ENCODE measurements at places on chromosomes 3 and 15.

DNA sequence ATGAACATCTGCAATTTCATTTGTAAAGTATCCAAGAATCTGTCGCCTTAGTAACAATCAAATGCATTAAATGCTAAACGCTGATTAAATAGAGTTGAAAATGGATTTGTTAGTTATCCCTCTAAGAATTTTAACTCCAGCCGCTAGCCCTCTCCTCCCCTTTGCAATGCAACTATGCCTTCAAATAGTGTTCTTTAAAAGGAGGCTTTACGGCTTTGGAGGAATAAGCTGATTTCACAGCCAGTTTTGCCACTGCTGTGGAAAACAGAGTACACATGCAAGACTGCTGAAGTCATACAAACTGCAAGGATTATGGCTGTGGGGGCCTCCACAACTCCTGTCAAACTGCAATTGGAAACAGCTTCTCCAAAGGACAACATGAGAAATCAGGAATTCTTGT, 89.2 kb downstream of the CERS3 start:
- no peak for DNase-seq

- DNase-seq = no peak
Measured at GRCh38 chr3:117722856-117723255, 1013.3 kb downstream of the TUSC7 start.

GRCh38 chr3:42507252-42507651, 4.8 kb downstream of the VIPR1 start:
- no peak for DNase-seq

- no peak for DNase-seq
Measured at GRCh38 chr3:50078622-50079021, 10.1 kb upstream of the RBM5 start.

- DNase-seq = no peak
Measured at GRCh38 chr3:143031327-143031726, 30.0 kb downstream of the U2SURP start.

DNA sequence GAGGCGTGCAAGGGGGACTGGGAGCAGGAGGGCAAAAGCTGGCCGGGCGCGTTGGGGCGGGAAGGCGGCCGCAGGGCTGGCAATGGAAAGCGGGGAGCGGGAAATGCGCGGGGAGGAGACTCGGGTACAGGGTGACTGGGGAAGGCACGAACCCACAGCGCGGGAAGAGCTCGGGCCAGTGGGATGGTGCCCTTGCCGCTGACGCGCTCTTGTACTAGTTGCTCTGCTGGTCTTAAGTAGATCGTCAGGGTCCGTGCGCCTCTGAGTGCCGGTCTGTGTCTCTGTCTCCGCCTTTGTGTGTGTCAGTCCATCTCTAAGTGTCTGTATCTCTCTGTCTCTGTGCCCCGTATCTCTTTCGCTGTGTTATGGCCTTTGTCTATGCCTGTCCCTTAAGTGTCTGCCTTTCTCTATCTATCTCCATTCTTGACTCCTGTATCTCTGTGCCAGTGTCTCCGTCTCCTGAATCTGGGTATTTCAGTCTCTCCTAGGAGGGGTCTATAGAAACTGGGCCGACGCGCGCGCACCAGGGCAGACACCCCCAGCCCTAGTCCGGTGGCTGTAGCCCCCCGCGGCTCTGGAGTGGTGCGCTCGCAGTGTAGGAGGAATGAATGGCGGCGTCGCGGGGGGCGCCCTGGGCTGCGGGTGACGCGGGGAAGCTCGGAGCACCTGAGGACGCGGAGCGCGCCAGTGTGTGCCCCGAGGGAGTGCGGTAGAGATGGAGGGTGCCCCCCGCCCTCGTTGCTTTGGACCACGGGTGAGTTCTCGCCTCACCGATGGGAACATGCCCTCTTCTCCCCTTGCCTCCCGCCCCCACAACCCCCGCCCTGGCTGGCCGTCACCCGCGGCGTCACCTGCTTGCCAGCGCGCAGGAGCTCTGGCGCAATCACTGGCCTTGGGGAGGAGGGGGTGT, 756 bp upstream of the CAMK2N2 start:
- peak; percentile 41 for DNase-seq

DNA sequence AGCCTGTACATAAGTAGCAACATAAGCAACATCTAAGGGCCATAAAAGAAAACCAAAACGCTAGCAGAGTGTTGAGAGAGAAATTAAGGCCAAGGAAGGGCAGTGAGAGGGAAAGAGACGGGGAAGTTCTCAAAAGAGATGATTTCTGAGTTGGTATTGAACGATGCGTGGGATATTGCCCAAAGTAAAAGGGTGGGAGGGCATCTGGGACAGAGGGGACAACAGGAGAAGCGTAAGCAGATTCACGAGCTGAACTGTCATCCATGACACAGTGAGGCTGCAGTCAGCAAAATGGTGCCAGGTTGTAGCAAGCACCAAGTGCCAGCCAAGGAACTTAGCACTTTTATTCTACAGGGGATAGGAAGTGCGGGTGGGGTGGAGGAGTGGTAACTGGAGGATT, 11.8 kb downstream of the NCEH1 start:
- no peak for DNase-seq

DNA sequence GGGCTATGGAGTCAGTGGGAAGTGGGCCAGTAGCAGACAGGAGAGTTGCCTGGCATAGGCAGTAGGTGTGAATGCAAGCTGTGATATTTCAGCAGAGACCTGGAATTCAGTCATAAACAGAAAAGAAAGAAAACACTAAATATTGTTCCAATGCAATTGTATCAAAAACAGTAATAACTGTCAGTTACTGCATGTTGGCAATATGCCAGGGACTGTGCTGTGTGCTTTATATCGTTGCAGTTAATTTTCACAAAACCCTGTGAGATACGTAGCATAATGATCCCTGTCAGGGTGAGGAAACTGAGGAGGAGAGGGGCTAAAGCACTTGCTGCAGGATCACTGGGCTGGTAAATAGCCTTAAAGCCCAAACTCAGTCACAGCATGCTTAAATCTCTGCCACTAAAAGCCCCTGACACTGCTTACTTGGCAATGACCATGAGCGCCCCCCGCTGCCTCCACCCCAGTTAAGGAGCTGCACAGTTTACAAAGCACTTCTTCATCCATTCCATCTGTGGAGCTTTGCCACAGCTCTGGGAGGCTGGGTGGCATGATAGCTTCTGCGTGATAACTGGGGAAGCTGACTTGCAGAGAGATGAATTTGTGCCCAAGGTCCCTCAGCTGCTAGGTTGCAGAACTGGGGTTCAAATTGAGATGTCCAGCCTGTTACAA, 3.9 kb downstream of the SLC6A1 start:
- DNase-seq = no peak

- DNase-seq = no peak
Measured at GRCh38 chr3:8875836-8876235, 87.4 kb downstream of the RAD18 start.

- DNase-seq = peak; percentile 37
Measured at GRCh38 chr15:90075420-90076289, 26.6 kb downstream of the IDH2 start.

GRCh38 chr3:13479332-13479581, 849 bp upstream of the HDAC11 start:
- peak; percentile 52 for DNase-seq

- DNase-seq = no peak
Measured at GRCh38 chr3:124299831-124300230, 307.9 kb upstream of the ROPN1 start.

- no peak for DNase-seq
Measured at GRCh38 chr3:188286087-188286513, 132.1 kb downstream of the LPP start.

- DNase-seq = no peak
Measured at GRCh38 chr15:90465930-90466567, 63.7 kb upstream of the CRTC3 start.

GRCh38 chr15:100031665-100032357, 298.6 kb upstream of the LYSMD4 start:
- no peak for DNase-seq

DNA sequence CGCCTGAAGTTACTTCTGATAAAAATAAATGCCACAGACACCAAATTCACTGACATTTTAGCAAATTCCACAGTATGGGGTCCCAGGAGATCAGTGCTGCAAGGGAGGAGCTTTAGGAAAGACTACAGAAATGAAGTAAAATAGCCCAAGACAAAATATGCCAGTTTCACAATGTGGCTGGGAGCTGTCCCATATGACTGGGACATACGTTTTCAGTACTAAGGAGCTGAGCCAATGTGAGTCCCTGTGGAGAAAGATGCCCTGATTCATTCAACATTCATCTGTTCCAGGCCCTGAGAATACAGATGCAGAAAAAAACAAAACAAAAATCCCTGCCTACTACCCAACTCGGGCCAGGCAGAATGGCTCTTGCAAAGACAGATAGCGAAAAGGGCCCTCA, 63.4 kb upstream of the FAM174B start:
- DNase-seq = no peak

All from activated naive CD4-positive, alpha-beta T cell treated with Interleukin-2 at 50 U/mL for 16 hours (primary cell).